Urothelium cell line (cell line): ENCODE measurements at places on chromosomes 5 and 9.
A peak's percentile ranks its signal among the peaks of the same experiment; 100 is the strongest.

GRCh38 chr5:10308844-10309243, 1.1 kb upstream of the CMBL start:
- no peak for DNase-seq

GRCh38 chr5:172361566-172362238, 78.1 kb upstream of the UBTD2 start:
- peak; percentile 19 for DNase-seq

DNA sequence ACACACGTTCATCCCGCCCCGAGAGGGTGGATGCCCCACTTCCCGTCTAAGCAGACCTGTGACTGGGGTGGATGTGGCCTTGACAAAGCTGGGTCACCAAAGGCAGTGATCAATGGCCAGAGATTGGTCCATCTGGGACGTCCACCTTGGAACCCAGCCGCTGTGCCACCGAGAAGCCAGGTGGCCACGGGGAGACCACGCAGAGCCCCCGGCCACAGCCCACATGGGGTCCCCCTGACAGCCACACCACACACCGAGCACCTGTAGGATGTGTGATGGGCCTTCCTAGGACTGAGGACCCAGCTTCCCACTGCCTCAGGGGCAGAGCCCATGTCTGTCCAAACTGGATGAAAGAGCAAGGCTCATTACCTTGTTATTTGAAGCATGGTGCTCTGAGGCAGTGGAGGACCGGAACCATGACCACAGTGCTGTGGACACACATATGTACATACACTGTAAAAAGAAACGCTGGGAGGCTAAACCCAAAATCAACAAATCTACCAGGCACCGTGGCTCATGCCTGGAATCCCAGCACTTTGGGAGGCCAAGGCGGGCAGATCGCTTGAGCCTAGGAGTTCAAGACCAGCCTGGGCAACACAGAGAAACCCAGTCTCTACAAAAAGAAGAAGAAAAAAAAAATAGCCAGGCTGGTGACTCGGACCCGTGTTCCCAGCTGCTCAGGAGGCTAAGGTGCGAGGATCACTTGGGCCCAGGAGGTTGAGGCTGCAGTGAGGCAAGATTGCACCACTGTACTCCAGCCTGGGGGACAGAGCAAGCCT, 50.1 kb downstream of the MRPL36 start:
- DNase-seq, result no peak

GRCh38 chr9:73577848-73578247, 426.2 kb downstream of the ANXA1 start:
- peak; percentile 34 for DNase-seq

DNA sequence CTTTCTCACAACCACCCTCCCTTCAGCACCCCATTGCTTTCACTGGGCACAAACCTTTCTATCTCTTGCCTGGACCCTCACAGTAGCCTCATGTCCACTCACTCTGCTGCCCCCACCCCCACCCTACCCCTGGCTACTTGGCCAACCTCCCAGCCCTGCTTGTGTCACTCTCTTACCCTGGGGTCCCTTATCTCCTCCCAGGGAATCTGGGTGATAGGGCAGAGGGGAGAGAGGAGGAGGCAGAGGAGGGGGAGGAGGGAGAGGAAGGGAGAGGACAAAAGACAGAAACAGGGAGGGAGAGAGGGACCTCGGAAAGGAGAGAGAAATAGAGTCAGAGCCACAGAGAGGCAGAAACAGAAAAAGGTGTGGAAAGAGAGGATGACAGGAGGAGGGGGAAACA, 25.0 kb upstream of the KIF12 start:
- no peak for DNase-seq

DNA sequence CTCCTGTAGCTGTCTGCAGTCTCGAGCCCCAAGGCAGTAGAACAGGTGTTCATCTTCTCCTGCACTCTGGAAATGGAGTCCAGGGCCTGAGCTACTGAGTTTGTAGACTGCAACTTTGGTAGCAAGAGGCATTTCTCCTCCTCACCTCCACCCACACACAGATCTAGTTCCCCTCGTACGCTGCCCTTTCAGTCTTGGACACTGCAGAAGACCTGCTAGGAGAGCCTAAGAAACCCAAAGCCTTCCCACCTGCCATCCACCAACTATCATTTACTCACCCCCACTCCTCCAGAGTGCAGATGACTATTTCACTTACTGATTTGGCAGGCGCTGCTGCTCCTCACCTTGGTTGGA, 59.0 kb downstream of the KCNIP1 start:
- no peak for DNase-seq

GRCh38 chr9:126965077-126965476, 50.5 kb downstream of the RALGPS1 start:
- DNase-seq, result no peak

GRCh38 chr9:110762783-110763182, 94.2 kb downstream of the MUSK start:
- DNase-seq, result no peak

- no peak for DNase-seq
Measured at GRCh38 chr9:88085476-88085875, 52.8 kb downstream of the SPATA31C2 start.

- DNase-seq, result no peak
Measured at GRCh38 chr5:181217111-181217802, 5.8 kb upstream of the TRIM41 start.

- no peak for DNase-seq
Measured at GRCh38 chr5:35794684-35795375, 61.9 kb upstream of the IL7R start.

- no peak for DNase-seq
Measured at GRCh38 chr9:4709380-4709779, 30.0 kb downstream of the CDC37L1 start.

DNA sequence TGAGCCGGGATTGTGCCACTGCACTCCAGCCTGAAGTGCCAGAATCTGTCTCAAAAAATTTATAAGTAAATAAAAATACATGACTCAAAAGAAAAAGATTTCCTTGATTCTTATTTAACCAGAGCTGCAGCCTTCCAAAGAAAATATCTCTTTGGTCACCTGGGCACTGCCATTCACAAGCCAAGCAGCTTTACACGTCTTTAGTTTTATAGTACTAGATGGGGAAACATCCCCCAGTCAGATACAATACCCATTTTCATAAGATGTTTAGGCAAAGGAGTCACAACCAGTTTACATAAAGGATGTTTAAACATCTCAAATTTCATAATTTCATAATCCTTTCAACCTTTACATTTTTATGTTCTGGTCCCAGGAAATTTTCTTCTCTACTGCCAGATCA, 13.7 kb upstream of the OXCT1 start:
- no peak for DNase-seq

- no peak for DNase-seq
Measured at GRCh38 chr5:66337626-66338226, 193.6 kb downstream of the SREK1 start.

DNA sequence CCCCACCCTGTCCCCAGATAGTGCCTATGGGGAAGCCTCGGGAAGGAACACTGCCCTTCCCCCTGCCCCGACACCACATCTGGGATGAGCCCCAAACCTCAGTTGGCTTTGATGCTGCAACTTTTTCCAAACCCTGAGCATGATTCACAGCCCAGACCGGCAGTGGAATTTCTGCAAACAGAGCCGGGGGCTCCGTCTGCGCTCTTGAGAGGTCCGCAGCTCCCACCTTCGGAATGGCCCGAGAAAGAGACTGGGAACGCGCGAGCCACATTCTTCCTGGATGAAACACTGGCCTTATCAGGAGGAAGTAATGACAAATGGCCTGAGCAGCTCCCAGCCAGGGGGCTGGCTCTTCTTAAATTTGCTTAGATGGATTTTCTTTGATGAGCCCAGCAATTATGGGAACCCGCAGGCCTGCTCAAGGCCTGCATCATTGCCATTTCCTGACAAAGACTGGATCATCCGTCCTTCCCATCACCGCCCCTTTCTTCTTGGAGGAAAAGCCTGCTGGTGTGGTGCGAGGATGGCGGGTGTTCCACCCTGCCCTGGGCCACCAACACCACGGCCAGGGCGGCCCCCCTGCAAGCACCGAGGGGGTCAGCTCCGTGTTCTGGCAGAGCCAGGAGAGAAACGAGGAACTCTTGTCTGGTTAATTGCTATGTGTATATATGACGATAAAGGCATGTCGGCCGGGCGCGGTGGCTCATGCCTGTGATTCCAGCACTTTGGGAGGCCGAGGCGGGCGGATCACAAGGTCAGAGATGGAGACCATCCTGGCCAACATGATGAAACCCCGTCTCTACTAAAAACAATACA, 38.8 kb upstream of the COL5A1 start:
- DNase-seq, result peak; percentile 92

DNA sequence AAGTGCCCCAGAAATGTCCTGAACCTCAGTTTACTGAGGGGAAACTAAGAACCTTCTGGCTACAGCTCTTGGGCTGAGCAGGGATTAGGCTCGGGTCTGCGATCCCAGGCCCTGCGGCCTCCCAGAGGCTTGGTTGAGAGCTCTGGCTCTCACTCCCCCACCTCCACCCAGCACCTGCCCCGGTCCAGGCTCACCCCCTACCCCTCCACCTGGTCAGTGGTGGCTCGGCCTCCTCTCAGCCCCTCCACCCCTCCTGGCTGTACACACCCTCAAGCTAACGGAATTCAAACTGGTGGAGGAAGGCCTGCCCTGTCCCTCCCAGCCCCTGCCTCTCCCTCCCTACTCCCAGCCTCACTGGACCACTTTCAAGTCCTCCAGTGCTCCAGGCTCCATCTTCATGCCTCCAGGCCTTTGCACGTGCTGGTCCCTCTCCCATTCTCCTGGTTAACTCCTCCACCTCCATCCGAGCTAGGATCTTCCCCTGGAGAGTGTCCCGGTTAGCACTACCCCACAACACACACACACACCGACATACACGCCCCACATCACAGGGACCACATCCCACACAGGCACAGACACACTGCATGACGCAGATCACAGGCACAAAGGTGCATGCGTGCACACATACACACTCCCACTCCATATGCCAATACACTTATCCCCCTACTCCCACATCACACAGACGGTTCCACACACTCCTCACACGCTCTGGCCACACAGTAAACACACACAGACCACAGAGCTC, 130.9 kb downstream of the C9orf50 start:
- DNase-seq, result no peak

- DNase-seq, result peak; percentile 46
Measured at GRCh38 chr9:94065535-94065961, 18.7 kb upstream of the PTPDC1 start.

DNA sequence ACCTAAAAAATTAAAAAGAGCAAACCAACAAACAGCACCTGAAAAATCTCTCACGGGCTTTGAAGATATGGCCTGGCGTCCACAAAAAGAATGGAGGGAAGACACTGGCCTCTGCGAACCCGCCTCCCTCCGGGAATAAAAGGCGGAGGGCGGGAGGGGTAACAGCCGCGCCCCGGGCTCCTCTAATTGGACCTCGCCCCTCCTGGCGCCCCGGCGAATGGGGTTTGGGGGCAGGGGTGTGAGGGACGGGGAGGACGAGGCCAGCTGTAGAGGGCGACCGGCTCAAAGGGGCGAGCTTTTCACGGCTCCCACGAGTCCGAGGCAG, 753 bp downstream of the FANCC start:
- peak; percentile 92 for DNase-seq

DNA sequence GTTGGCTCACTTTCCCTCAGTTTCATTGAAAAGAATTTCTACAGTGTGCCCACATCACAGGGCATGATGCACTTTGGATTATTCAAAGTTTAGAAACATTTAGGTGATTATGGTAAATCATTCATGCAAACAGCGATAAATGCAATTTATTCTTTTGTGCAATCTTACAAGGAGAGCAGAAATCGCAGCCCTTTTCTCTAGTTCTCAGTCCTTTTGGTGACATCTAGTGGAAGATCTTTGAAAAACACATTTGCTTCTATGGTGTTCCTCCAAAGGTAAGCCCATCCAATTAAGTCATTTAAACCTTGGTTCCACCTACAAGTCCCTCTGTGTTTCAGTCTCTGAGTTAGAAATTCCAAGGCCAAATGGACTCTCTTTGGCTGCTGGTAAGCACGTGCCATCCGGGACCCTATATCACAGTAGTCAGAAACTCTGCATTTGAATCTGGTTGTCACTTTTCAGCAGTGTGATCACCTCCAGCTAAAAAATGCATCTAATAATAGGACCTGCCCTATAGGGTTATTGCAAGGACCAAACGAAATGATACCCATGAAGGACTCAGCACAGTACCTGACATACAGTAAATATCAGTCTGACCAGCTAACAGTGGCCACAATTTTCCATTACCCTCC, 66.4 kb downstream of the MACROH2A1 start:
- peak; percentile 60 for DNase-seq

DNA sequence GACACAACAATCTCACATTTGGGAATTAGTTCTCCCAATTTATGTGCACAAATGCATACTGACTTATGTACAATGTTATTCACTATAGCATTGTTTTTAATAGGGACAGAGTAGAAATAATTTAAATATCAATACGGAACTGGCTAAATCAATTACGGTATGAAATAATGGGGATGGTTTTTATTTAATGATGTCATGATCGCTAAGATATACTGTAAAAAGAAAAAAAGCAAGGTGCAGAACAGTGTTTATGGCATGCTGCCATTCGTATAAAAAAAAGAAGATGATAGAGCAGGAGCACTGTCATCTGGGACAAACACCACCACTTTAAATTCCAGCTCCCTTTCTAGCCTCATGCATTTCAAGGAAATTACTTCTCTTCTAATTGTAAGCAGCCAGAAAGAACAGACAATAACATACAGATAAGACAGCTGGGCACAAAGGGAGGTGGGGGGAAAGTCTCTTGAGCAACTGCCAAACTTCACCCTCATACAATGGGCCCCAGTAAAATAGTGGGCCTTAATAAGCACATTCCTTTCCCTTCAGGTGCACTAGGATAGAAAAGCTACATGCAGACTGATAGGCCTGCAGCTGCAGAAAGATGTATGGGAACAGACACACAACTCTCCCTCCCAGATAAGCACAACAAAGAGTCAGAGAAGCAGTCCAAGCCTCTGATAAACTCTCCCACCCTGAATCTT, 8.4 kb downstream of the SREK1IP1 start:
- no peak for DNase-seq

DNA sequence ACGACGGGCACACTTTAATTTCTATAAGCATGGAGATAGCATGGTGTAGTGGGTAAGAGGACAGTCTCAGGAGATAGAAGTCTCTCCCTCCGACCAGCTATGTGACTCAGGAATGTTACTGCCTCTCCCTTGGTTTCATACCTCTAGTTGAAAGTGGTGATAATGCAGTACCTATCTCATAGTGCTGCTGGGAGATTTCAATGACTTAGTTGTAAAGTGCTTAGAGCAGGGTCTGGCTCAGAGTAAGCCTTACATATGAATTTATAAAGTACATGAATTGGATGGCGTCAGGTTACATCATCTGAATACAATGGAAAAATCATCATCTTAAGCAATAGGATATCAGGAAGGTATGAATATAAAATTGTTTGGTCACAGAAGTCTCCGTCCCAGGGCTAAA, 952.8 kb upstream of the EDIL3 start:
- no peak for DNase-seq

GRCh38 chr9:98171176-98171925, 21.1 kb downstream of the CORO2A start:
- no peak for DNase-seq
